Stimulated activated CD8-positive, alpha-beta memory T cell treated with anti-CD3 and anti-CD28 coated beads, Interleukin-4, amount 100 ng/mL, for 24 hours (primary cell): ENCODE measurements at places on chromosomes 11 and 22.
A peak's percentile ranks its signal among the peaks of the same experiment; 100 is the strongest.

GRCh38 chr11:60169264-60169915 lies 13.5 kb downstream of the MS4A6A start:
- DNase-seq = no peak

GRCh38 chr22:25111579-25112517 lies 87.8 kb upstream of the CRYBB3 start:
- DNase-seq = no peak

DNA sequence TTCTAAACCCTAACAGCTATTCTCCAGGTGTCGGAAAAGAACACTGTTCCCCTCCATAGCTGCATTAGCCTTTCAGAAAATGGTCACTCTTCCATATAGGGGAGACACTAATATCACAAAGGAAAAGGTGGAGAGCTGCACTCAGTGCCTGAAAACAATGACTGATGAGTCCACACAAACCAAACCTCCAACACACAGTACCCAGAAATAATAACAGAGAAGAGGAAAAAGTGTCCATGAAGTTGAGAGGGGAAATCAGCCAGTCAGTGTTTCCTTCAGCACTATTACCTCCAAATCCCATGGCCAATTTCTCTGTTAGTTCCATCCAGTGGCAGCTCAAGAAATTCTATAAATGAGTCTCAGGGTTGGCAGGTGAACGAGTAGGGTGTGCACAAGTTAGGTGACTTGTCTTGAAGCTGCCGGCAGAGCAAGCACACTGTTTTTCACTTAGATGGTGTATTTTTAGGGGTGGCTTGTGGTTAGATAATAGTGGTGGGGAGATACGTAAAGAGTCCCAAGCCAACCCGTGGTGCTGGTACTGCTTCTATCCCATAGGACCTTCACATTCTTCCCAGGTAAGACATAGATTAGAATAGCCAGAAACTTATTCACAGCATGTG lies 84.5 kb upstream of the CHRM4 start:
- DNase-seq = no peak

DNA sequence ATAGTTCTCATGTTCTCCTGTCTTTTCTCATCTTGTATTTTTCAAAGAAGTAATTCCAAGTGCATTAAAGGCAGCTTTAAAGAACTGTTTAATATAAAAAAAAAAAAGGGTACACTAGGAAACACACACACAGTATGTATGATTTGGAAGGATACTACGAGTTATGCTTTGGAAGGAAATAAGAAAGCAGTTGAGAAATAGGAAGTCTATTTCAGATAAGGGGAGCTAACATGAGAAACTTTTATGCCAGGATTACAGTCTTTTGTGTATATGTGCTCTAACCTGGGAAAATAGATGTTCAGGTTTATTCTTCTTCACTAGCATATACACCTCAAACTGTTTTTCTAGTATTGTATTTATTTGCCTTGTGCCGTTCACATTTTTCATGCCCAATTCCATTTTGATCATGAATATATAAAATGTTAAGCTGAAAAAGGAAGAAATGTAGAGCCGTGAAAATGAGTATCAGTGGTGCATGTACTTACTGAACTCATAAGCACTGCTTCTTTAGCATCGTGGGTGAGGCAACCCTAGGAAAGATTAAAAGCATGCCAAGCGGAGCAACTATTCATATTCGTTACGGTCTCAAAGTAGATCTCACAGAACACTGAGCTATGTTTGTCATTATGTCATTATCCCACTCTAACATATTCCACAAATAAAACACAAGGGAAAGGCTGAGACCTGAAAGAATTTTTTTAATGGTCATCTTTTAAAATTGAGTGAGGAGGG lies 59.6 kb downstream of the GUCY1A2 start:
- DNase-seq = no peak

DNA sequence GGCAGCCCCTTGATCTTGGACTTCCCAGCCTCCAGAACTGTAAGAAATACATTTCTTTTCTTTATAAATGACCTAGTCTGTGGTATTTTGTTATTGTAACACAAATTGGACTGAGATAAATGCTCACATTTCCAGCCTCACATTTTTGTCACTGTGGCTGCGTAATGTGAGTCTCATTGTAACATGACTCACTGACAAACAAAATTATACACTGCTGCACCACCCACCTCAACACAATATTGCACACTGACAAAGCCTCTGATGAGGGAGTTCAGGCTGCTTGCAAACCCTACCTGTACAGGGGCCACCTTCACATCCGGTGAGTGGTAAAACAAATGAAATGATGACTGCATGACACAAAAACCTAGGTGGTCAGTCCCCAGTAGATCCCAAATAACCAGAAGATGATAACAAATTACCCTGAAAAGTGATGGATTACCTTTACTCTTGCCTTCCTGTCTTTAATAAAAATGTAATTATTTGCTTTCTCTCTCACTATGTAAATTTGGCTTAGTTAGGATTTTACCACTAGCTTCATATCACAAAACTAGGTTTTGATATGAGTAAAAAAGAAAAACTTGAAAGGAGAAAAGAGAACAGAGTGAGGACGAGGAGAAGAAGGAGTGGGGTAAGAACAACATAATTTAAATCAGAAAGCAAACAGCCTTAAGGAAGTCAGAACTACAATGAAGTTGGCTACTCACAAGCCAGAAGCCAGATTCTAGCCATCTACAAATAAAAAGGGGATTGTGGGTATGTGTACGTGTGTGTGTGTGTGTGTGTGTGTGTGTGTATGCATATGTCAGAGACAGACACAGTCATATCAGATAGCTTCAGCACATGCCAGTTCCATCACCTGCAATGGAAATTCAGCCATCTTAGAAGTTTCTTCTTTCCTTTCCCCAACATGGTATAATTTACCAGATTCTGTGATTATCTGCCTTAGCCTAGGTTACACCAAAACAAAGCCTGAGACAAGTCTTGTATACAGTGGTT lies 53.4 kb upstream of the SESN3 start:
- no peak for DNase-seq

DNA sequence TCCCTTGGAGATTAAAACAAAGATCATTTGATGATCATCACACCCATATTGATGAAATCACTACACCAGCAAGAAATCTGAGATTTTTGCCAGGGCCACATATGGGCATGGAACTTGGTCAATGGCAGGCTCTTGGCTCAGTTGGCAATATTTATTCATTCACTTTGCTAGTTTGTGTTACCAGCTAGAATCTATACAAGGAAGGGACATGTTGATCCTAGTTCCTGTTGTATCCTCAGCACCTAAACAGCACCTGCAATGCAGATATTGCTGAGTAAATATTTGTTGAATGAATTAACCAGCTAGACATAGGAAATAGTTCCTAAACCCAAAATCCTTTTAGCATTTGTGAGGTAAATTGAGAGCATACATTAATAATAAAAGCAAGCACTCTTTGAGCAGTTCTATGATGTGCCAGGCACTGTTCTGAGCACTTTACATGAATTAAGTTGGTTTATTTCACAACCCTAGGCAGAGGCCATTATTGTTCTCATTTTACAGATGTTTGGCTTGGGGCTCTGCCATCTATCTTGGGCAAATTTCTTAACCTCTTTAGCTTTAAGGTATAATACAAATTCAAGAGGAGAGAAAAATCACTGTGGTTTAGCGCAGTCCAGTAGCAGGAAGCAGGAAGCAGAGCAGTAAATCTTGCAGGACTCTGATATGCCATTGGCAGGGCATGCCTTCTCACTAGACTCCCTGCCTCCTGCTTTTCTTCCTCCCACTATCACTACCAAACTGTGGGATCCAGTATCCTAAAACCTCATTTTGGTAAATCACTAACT lies 1.6 kb downstream of the TRIM68 start:
- no peak for DNase-seq

DNA sequence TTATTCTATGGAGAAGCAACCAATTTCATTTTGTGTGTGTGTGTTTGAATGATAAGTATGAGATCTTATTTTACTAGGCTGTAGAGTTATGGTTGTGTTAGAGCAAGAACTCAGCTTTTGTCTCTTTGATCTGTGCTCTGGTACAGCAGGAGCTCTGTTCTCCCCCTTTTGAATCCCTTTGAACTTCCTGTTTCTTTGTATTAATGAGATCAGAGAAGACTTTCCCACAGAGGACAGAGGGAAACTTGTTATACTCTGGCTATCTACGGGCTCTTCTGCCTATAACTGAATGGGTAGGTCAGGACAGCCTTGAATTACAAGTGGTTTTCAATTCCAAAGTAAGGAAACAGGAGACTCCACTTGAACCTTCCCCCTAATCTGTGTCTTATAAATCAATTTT lies 1015.0 kb upstream of the RAG2 start:
- no peak for DNase-seq

DNA sequence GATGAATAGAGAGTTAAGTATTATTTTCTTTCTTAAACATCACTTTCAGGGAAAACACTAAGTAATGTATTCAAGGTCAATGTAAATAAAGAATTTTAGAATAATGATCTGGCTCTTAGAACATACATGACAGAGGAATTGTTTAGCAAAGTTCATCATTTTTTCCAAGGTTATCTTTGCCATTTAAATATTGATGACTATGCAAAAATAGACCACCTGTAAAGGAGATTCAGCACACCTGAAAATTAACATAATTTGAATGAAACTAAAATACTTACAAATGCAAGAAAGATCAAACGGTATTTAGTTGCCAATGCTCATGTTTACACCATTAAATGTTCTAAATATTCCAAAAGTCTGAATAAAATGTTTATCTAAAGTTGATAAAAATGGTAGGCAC lies 782.6 kb upstream of the CHORDC1 start:
- no peak for DNase-seq

GRCh38 chr11:81070948-81071347 lies 1630.1 kb upstream of the TENM4 start:
- DNase-seq = no peak

DNA sequence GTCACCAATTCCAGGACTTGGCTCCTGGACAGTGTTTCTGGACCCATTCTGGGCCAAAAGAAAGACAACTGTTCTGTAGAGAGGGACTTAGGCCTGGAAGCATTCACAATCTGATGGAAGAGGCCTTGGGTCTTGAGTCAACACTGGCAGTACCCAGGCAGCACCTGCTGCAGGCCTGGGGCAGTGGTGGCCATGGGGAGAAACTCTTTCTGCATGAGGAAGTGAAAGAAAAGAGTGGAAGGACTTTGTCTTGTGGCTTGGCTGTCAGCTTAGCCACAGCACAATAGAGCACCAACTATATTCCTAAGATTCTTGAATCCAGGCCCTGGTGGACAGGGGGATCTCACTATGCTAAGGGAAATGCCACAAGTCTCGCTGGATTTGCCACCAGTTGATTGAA lies 70.6 kb downstream of the CTSC start:
- DNase-seq = no peak

- DNase-seq = no peak
Measured at GRCh38 chr11:49316180-49316579, 107.8 kb upstream of the FOLH1 start.

GRCh38 chr22:17159504-17159951 lies 451 bp upstream of the HDHD5 start:
- DNase-seq = peak; percentile 43
